ENCODE measurements at places on chromosomes 1 and 21.

DNA sequence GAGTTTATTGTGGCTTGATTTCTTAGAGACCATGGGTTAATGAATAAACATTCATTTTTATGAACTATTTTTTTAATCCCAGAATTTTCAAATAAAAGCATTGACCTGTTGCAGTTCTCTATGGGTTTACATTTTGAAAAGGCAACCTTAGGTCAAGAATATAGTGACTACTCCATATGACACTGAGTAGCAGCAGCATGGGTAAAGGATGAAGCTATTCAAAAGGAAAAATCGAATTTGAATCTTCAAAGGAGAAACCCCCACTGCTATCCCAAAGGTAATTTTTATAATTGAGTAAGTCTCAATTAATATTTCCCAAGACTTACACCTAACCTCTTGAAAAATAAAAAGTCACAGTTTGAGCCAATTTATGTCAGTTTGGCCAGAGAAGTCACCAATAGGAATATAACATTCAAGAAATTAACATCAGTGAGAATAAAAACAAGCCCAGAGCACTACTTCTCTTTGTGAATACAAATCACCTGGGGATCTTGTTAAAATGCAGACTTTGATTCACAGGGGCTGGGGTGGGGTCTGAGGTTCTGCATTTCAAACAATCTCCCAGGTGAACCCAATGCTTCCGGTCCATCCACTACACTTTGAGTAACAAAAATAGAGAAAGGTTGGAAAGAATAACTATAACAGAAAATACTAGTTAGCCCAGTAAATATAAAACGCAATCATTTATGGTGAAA, 39.8 kb downstream of the USP1 start:
- no peak for DNase-seq

- DNase-seq, result no peak
These were observed 352.3 kb downstream of the KCNH1 start for GRCh38 chr1:210781652-210782051.

DNA sequence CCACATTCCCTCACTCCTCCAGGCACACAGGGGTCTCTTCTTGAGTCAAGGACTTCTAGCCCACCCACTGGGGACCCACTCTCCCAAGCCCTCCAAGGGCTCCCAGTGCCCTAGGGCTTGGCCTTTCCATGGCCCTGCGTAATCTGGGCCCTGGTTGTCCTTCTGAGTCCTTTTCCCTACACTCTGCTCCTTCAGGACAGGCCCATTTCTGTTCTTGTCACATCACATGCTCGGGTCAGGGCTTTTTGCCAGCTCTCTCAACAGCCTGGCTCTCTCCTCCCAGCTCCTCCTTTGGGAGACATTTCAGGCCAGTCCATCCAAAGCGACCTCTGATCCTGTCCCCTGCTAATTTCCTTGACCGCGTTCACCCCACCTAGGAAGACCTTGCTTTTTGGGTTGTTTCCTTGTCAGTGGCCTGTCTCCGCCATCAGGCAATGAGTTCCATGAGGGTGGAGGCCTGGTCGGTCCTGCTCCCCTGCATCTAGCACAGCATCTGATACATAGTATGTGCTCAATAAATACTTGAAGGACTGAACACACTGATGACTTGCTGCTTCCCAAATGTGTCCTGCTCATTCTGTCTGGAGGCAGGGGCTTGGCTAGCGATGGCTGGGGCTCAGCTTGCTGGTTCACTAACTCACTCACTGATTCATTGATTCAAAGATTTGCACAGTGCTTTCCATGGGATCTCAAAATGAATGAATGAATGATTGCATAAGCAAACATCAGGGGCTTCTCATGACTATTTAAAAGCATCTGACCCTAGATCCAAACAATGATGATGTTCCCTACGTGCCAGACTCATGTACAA, 44.8 kb downstream of the DHRS3 start:
- no peak for DNase-seq

DNA sequence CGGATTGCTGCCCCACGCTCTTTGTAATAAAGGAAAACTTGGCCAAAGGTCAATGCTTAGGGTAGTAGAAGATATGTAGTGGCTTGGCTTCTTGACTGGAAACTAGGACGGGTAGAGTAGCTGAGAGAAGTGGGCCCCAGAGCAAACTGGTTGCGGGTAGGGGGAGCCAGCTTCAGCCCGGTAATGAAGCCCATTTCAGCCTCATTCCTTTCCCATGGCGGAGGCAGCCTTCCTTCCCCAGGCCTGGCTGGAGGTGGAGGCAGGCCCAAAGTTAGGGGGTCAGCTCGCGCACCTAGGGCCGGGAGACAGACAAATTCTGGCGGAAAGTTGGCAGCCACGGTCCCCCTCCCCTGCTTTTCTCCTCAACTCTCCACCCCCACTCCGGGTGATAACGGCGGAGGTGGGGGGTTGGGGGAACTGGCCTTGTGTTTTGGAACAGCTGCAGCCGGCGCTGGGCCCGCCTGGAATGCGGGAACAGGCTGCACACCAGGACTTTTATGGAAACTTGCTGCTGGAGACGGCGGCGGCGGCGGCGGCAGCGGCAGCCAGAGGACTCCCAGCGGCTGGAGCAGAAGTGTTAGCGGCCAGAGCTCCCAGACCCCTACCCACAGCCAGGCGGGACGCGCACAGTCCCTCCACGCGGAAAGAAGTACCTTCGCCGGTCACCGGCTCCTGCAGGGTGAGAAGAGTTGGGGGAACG, at the start of gene NEXN:
TSS of gene NEXN (plus strand) at position 544 of the 700 bp plus-strand sequence. CDS start 27,483 bp downstream, outside the sequence.
- DNase-seq, result peak; percentile 16

GRCh38 chr1:231487019-231487418, 41.5 kb upstream of the TSNAX start:
- no peak for DNase-seq

GRCh38 chr21:41360072-41360821, 1.6 kb upstream of the MX2 start:
- no peak for DNase-seq

DNA sequence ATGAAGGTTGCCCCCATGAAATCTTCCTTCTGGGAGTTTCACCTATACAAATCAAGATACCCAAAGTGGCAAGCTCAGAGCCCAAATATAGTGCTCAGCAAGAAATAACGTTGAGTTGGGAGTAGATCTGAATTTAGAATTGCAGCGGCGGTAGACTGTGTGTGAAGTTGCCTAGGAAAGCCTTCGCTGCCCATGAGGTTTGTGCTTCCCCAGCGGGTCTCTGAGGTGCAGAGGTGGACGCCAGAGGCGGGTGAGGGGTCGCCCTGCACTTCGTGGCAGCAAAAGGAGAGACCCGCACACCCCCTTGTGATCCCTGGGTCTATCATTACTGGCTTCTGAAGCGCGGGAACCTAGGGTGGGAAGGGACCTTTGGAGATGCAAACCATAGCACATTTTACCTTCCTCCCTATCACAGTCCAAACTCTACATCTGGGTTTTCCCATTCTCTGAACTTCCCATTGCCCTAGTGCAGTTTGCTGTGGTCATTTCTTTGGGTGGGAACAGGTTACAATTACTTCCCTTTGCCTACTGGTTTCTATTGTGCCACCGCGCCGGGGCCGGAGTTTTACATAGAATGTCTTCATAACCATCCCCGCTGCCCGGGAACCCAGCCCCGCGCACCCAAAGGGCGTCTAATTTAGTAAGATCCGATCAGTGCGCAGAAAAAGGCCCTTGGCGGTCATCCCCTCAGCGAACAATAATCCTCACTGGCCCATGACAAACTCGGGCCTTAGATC, 5.2 kb downstream of the TBX15 start:
- no peak for DNase-seq

DNA sequence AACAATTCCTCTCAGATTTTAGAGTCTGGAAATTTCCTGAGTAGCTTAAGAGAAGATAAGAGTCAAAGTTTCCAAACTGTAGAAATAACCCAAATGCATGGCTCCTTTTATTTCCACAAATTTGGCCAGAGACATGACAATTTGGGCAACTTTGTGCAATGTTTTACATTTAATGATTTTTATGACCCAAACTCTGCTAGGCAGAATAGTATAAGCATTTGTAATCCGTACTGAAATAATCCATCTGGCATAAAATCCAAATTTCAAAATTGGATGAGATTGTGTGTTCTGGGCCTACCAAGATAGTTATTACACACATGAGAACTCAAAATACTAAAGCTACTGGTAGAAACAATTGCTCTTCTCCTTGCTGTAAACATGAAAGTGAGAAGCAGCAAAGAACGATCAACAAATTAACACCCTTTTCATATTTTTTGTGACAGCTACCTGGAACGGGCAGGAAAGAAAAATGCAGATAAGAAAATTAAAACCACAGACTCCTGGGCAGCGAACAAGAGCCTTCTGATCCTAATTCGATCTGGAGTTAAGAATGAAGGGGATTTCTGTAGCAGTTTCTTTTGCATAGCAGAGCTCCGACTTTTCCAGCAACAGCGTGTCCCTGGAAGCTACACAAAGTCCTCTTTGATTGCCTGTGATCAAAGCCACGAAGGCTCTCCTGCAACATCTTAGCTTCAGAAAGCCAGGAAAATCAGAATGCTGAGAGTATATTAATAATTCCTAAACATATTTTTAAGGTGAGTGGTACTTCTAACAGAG, 191.2 kb downstream of the GRIK1 start:
- no peak for DNase-seq

- no peak for DNase-seq
These were observed 171.5 kb upstream of the FMN2 start for GRCh38 chr1:239920214-239920613.

GRCh38 chr21:45415943-45416611, 11.1 kb downstream of the COL18A1 start:
- DNase-seq, result no peak

GRCh38 chr1:227415115-227415790, 97.0 kb upstream of the CDC42BPA start:
- DNase-seq, result no peak

DNA sequence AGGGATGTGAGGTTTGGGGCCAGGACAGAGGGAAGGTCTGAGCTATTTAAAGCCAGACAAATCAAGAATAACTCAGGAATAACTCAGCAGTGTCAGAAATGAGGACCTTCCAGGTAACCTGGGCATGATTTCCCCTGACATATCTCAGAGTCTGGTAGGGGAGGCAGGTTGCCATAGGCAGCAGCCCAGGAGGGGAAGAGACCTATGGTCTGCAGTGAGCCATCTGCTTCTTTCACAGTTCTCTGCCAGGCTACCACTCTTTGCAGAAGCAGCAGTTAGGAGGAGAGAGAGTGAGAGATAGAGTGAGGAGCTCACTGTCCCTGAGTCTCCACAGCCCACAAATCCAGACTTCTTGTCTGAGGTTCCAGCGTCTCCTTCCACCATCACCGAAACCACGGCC, 6.3 kb upstream of the VSIG8 start:
- no peak for DNase-seq

- DNase-seq, result no peak
These were observed 17.0 kb upstream of the KNCN start for GRCh38 chr1:46568461-46568891.

GRCh38 chr1:151596166-151596953, 15.5 kb upstream of the SNX27 start:
- no peak for DNase-seq

- no peak for DNase-seq
These were observed 45.5 kb downstream of the MAN1C1 start for GRCh38 chr1:25662061-25662460.

GRCh38 chr1:96238426-96238825, 483.2 kb upstream of the PTBP2 start:
- no peak for DNase-seq

DNA sequence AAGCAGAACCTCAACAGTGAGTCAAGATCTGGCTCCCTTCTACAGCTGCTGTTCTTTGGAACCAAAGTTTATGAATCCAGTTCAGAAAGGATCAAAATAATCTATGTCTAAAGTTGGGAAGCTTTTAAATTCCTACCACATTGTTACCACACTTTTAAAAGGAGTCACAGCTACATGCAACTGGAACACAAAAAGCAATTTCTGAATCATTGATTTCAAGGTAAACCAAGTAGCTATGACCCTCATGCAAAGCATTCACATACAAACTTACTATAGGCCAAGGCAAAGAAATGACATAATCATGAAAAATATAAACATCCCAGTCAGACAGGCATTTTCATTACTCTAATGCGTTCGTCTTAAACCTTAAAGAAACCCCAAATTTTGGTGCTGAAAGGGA, 3.5 kb downstream of the SIPA1L2 start:
- no peak for DNase-seq

DNA sequence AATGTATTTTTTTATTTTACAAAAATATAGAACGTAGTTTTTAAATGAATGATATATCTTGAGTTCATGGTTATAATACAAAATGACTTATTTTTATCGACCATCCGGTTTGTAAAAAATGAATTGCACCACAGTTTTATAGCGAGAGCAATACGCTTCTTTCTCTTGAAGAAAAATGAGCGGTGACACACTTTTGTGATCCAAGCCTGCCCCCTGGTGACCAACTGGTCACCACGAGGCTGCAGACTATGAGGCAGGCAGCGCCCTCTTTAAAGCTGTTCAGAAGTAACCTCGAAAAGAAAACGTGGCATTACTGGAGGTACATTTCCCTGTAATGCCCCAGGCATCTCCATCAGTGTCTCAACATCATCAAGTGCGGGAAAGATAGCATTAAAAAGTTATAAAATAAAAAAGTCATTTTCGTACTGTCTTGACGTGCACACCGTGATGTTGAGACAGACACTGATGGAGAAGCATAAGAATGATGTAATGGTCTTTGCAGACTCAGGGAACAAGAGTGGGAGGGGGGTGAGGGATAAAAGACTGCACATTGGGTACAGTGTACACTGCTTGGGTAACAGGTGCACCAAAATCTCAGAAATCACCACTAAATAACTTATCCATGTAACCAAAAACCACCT, 734.2 kb upstream of the ADAMTS5 start:
- peak; percentile 86 for DNase-seq

- DNase-seq, result peak; percentile 26
These were observed 228.6 kb downstream of the PAPPA2 start for GRCh38 chr1:176691251-176692228.

DNA sequence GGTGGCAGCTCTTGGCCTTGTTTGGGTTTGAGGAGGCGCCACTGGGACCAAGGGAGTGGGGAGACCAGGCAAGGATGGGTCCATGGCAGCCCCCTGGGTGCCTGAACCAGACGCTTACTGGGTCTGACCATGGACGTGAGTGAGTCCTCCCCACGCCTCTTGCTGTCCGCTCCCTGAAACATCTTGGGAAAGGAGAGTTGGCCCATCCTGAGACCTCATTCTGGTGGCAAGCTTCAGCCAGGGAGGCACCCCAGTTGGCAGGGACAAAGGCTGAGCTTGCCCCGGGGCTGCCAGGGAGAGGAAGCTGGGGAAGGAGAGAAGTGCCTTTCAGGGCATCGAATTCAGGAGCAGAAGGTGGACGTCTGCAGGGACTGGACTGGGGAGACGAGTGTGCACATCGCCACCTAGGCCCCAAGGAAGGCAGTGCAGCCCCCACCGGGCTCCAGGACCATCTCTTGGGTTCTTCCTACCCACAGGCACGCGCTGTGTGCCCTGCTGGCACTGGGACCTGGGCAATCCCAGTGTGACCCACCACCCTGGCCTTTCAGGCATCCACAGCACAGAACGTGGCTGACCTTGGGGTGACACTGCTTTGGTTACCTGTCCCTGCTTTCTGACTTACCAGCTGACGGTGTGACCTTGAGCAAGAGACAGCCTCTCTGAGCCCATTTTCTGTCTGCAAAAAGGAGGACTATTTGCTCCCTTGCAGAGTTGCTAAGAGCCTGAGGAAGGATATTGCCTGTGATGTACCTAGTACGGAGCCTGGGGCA, 132.9 kb upstream of the WNT4 start:
- no peak for DNase-seq

- DNase-seq, result no peak
These were observed 86.8 kb downstream of the TEX35 start for GRCh38 chr1:178599745-178600144.

GRCh38 chr1:90133133-90133532, 138.2 kb downstream of the ZNF326 start:
- DNase-seq, result no peak

Data from putamen (tissue), 1 donor.